Cardiac muscle cell (in vitro differentiated cells and primary cell): ENCODE measurements at places on chromosomes 7 and 10. TPM values are rescaled to one million over a fixed set of nuclear protein-coding genes. Genes with fewer than 3 reads are reported as not detected.

GRCh38 chr10:119235356-119235755 lies 28.0 kb downstream of the GRK5 start:
- DNase-seq = peak; percentile 84

ALOX5 gene
- polyA plus RNA-seq = 0.48 and 0.64 TPM in 2 replicates

DNA sequence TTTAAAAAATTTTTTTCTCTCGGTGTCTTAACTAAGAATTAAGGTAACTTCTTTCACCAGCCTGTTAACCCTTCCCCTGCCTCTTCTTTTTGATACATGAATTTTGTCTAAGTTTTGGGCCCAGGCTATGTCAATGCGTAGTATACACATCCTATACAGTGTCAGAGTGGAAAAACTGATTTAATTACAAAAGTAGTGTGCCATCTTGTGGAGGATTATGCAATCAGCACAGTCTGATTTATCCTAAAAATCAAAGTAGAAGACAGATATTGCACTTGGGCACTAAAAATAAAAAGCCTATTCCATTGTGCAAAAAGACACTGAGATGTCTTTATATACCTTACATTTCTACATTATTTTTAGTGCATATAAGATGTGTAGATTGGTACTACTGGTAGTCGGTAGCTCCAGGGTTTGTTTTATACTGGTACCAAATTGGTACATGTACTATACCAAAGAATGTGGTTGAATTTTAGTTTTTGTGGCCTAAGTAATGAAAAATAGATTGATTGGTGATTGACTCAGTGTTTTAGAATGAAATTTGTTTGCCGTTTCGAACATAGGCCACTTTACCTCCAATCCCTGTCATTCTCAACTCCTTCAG lies 96.6 kb downstream of the MKLN1 start:
- peak; percentile 68 for DNase-seq

GHRHR gene
- not detected in 2 replicates for polyA plus RNA-seq

CALHM1 gene
- not detected in 2 replicates for polyA plus RNA-seq

- no peak for DNase-seq
Measured at GRCh38 chr10:91924212-91925021, 847 bp downstream of the BTAF1 start.

PNLIPRP1 gene
- not detected in 2 replicates for polyA plus RNA-seq

ASL gene
- 14.0 and 18.1 TPM in 2 replicates for polyA plus RNA-seq

CYP2C18 gene
- not detected in 2 replicates for polyA plus RNA-seq

- DNase-seq = no peak
Measured at GRCh38 chr7:8382004-8382730, 51.2 kb upstream of the NXPH1 start.

DNA sequence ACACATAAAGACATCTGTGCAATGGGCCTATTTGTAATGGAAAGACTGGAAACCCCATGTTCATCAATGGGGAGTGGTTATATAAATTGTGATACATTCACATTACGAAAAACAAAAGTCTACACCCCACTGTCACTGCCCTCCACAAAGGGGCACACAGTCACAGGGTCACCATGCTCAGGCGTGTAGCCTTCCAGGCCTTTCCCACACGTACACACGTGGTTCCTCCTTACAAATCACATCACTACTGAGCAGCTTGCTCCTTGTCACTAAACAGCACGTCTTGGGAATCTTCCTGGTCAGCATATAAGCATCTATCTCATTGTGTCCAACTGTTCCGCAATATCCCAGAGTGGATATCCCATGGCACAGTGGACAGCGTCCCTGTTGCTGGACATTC lies 163.1 kb downstream of the SLIT1 start:
- DNase-seq = no peak

- no peak for DNase-seq
Measured at GRCh38 chr7:110326966-110327365, 764.0 kb upstream of the LRRN3 start.

GRCh38 chr7:104931181-104931781 lies 82.7 kb upstream of the KMT2E start:
- DNase-seq = peak; percentile 29

DNA sequence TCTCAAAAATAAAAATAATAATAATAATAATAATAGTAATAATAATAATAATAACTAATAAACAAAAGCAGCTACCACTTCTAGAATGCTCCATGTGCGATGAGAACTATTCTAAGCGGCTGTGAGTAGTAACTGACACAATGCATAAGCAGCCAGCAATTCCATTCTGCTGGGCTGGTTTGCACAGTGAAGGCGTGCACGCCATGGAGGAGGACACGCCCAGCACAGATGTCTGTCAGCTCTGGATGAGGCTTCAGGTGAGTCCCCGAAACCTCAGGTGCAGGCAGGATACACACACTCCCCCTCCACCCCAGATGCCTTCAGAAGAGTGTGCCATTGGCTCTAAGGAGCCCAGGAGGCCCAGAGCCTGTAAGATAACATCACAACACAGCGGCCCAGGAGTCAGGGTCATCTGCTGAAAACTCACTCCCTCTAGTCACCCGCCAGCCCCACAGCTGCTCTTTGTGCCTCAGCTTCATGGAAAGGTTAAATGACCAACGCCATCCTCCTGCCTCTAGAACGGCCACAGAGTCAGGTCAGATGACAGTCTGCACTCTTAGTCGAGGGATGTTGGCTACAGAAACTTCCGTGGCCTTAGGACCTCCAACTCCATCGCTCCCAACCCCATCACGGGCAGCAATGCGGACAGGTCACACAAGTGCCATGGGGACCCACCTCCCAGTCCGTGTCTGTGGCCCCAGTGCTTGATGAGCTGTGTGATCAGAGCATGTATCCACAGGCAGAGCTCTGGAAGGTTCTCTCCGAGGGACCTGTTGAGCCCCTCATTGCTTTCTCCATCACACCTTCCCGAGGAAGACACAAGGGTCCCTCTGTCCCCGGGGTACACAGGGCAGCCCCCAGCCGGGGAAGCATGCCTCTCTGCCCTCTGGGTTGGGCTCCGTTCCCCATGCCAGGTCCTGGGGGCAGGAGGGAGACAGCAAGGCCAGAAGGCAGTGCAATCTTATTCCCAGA lies 103.9 kb downstream of the CTBP2 start:
- no peak for DNase-seq

- no peak for DNase-seq
Measured at GRCh38 chr10:77989081-77989724, 40.1 kb downstream of the POLR3A start.

CREB5 gene
- polyA plus RNA-seq = 4.6 and 5.0 TPM in 2 replicates

- DNase-seq = no peak
Measured at GRCh38 chr10:17144757-17145156, 15.1 kb upstream of the CUBN start.

PLCE1 gene
- polyA plus RNA-seq = 1.6 and 3.0 TPM in 2 replicates

AMPH gene
- 0.26 and 1.4 TPM in 2 replicates for polyA plus RNA-seq

DNA sequence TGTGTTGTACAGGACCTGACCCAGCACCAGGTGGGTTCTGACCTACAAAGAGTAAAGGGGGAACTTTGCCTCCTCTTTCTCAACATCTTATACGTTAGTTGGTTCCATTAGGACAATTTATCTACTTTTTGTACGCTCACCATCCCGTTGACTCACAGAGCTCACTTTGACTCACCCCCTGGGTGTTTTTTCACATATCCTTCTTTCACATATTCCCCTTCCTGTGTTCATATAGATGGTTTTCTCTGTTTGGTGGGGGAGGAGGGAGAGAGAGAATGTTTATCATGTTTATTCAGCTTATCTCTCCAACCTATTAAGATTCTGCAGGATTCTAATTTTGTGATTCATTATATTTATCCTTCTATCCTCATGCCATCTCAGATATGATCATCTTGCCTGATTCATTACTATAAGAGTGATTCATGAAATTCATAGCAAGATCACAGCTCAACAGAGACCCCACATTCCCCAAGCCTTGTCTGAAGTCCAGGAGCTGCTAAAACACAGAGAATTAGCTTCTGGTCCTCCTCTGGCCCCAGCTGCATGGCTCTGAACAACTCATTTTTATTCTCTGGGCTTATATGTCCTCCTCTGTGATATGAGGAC lies 37.2 kb downstream of the PRSS2 start:
- peak; percentile 30 for DNase-seq

FAM25C gene
- polyA plus RNA-seq = not detected in 2 replicates

DNA sequence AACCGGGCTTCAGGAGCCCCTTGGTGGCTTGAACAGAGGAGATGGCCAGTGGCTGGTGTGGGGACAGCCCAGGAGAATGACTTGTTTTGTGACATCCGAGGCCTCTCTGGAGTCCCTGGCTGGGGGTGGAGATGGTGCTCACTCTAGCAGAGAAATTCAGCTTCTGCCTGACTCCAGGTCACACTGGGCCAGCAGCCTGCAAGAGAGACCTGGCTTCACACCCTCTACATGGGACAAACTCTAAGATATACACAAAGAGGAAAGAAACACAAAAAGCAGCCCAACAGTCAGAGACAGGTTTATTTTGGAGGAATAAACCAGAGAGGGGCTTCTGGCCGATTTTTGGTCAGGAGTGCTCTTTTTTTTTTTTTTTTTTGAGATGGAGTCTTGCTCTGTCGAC lies 132.8 kb downstream of the ELFN1 start:
- no peak for DNase-seq

DNA sequence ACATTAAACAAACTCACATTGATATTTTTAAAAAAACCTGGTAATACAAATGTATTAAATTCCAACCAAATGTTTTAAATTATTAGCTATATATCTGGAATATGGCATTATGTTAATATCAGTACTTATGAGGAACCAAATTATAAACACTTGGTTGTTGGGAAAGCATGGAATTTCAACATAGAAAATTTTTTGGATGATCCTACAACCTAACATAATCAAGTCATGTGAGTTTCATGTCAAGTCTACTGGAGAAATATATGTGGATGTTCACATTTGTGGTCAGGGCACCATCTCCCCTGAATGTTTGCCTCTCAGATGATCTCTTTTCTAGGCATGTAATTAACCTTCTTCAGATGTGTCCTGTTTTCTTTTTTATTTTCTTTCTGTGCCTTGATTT lies 5.2 kb upstream of the POT1 start:
- no peak for DNase-seq

- no peak for DNase-seq
Measured at GRCh38 chr10:79401015-79401921, 44.2 kb downstream of the ZCCHC24 start.

DNA sequence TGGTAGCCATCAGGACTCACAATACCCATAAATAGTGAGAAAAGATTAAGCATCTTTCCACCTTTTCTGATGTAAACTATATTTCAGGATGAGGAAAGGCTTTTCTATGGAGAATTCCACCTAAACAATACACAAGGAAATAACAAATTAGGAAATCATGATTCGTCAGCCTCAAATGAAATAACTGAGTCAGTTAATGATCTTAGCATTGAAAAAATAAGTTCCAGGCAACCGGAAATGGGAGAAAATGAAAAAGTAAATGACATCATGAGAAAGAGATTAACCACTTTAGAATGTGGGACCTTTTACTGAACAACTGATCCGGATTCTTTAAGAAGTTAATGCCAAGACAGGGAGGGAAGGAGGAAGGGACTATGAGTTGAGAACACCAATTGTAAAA lies 742.3 kb downstream of the TNS3 start:
- DNase-seq = no peak

- peak; percentile 82 for DNase-seq
Measured at GRCh38 chr7:149310113-149310836, 48.3 kb downstream of the ZNF783 start.

CACNB2 gene
- 101 and 119 TPM in 2 replicates for polyA plus RNA-seq

- DNase-seq = no peak
Measured at GRCh38 chr7:138892006-138892630, 89.1 kb downstream of the KIAA1549 start.

PNLIPRP3 gene
- polyA plus RNA-seq = not detected in 2 replicates

GRCh38 chr7:150896562-150897209 lies 44.4 kb downstream of the AOC1 start:
- DNase-seq = no peak

DNA sequence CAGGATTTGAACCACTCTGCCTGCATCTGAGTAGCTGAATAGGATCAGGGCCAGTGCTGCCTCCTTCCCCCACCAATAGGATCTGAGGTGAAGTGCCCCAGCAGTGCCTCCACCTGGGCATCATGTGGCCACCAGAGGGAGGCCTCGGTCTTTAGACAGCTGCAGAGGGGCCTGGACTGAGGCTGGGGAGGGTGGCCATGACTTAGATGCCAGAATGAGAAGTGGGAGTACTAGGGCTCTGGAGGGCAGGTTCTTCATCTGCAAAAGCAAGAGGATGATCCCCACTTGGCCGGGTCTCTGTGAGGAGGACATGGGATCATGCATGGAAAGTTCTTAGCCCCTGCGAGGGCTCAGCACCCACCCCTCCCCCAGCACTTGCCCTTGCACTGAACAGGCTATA lies 56.9 kb downstream of the NEUROG3 start:
- DNase-seq = no peak

DNA sequence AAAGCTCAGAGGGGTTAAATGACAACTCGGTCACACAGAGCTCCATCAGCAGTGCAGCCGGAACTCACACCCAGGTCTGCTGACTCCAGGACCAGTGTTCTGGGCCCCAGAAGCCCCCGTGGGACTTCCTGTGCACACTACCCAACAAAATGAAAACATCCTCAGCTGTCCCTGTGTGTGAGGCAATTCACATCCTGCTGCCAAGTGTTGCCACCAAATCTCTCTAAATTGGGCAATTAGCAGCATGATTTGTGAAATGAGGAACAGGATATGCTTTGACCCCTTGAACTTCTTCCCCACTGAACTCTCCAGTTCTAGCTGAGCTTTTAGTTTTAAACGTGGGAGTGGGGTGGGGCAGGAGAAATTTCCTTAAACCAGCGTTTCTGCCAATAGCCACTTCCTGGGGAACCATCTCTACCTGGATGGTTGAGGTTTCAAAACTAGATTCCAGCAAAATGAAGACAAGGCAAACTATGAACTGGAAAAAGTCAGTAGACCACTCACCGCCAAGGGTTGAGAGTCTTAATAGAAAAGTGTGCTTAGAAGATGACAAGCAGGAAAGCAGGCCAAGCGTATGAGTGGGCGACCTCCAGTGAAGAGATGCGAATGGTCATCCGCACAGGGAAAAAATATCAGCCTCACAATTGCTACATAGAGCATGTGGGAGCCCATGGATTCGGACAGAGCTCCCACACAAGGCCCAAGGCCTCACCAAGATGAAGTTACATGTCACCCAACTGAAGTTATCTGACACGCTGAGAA lies 51.9 kb upstream of the CHST15 start:
- DNase-seq = no peak

GRCh38 chr10:123613346-123613850 lies 52.8 kb upstream of the GPR26 start:
- no peak for DNase-seq

ANKIB1 gene
- 5.6 and 6.3 TPM in 2 replicates for polyA plus RNA-seq

DNA sequence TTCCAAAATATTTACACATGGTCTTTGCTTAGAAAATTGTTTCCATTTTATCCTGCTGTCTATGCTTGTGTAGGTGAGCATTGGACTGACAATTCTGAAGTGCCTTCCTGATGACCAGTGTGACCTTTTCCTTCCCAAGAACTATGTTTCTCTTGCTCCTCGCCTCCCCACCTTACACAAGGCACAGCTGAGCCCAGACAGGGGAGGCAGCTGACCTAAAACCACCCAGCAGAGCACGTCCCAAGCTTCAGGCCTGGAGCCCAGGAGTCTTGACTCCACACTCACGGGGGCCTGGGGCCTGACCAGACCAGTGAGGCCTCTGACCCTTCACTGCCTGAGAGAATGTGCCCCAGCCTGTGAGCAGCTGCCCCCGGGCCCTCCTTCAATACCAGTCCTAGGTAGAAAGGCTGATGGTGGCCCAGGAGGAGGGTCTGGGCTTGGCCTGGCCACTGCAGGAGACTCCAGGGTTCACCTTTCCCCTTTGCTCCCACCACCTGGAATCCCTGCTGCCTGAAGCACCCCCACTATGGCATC lies 7.0 kb downstream of the CALML5 start:
- no peak for DNase-seq
